ENCODE measurements at places on chromosomes 6 and 20. TPM values are rescaled to one million over a fixed set of nuclear protein-coding genes. Genes with fewer than 3 reads are reported as not detected.

DNA sequence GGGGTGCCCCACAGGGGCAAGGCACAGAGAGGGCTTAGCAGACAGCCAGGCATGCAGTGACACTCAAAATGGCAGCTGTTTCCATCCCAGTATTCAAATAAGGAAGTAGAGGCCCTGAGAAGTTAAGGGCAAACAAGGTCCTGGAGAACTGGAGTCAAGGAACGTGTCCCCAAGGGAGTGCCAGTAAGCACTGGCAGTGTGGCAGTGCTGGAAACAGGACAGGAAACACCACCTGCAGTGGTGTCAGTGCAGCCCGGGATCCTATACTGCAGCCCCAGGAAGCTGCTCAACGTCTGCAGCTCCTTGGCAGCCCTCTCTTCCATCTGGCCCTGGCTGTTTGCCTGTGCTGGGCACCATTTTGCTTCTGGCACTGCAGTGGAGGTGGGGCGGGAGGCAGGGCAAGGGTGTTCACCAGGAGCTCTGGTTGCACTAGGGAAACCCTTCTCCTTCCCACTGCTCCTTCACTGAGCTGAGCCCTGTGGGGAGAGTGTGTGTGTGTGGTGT is 56.3 kb downstream of the EDN3 start:
- H3K4me1 ChIP-seq, result no peaks in the 10 kb centered on the region
- H3K4me3 ChIP-seq, result no peak overlapping the region
- H3K27me3 ChIP-seq, result no peaks in the 10 kb centered on the region
- no peak overlapping the region for H3K27ac ChIP-seq
- no peak for DNase-seq

- no peak for DNase-seq
- H3K27ac ChIP-seq, result peak overlapping the region; percentile 96
- no peaks in the 10 kb centered on the region for H3K27me3 ChIP-seq
- H3K4me3 ChIP-seq, result no peak overlapping the region
- H3K36me3 ChIP-seq, result peaks cover 4% of the 10 kb centered on the region
Observed at GRCh38 chr20:19812056-19812455, 54.0 kb downstream of the RIN2 start.

Gene LHFPL5
- not detected for total RNA-seq

- H3K27me3 ChIP-seq, result no peaks in the 10 kb centered on the region
- H3K36me3 ChIP-seq, result no peaks in the 10 kb centered on the region
- no peaks in the 10 kb centered on the region for H3K4me1 ChIP-seq
- no peak for DNase-seq
- H3K4me3 ChIP-seq, result no peak overlapping the region
- no peak overlapping the region for H3K27ac ChIP-seq
Observed at GRCh38 chr6:163862701-163863100, 448.2 kb downstream of the QKI start.

- peaks cover 31% of the 10 kb centered on the region for H3K4me1 ChIP-seq
- H3K4me3 ChIP-seq, result no peak overlapping the region
- H3K27ac ChIP-seq, result peak overlapping the region; percentile 54
- peak; percentile 82 for DNase-seq
- no peaks in the 10 kb centered on the region for H3K27me3 ChIP-seq
Observed at GRCh38 chr6:46848684-46849360, 55.6 kb downstream of the MEP1A start.

- no peak overlapping the region for H3K4me3 ChIP-seq
- no peak for DNase-seq
- peaks cover 3% of the 10 kb centered on the region for H3K4me1 ChIP-seq
- H3K27ac ChIP-seq, result no peak overlapping the region
- no peaks in the 10 kb centered on the region for H3K27me3 ChIP-seq
Observed at GRCh38 chr6:169527306-169527705, 174.5 kb downstream of the WDR27 start.

- DNase-seq, result peak; percentile 26
- no peaks in the 10 kb centered on the region for H3K27me3 ChIP-seq
- no peak overlapping the region for H3K4me3 ChIP-seq
- H3K36me3 ChIP-seq, result no peaks in the 10 kb centered on the region
- H3K4me1 ChIP-seq, result no peaks in the 10 kb centered on the region
- no peak overlapping the region for H3K27ac ChIP-seq
Observed at GRCh38 chr6:70107852-70108629, 194.8 kb downstream of the COL9A1 start.

- DNase-seq, result no peak
- no peaks in the 10 kb centered on the region for H3K4me1 ChIP-seq
- H3K27ac ChIP-seq, result no peak overlapping the region
- H3K27me3 ChIP-seq, result no peaks in the 10 kb centered on the region
- no peak overlapping the region for H3K4me3 ChIP-seq
Observed at GRCh38 chr20:3612795-3613572, 50.2 kb downstream of the GFRA4 start.

DNA sequence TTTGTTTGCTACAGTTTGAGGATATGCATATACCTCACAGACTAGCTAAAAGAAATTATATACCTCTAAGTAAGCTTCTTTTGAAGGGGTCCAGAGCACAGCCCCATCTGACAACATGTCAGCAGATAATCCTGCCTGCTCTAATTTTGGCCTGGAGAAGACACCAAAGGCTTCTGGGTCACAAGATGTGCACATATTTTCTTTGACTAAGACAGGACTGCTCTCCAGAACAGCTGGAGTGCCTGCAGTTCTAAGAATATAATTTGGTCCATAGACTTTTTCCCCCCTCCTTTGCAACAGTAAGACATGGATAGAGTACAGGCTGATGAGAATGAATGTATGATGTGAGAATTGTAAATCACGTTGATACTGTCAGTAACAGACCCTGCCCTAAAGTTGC is 107.9 kb upstream of the KCNK16 start:
- H3K4me3 ChIP-seq, result no peak overlapping the region
- no peaks in the 10 kb centered on the region for H3K36me3 ChIP-seq
- no peak overlapping the region for H3K27ac ChIP-seq
- peaks cover 9% of the 10 kb centered on the region for H3K4me1 ChIP-seq
